ENCODE measurements at places on chromosomes 7 and 10.
A peak's percentile ranks its signal among the peaks of the same experiment; 100 is the strongest.

DNA sequence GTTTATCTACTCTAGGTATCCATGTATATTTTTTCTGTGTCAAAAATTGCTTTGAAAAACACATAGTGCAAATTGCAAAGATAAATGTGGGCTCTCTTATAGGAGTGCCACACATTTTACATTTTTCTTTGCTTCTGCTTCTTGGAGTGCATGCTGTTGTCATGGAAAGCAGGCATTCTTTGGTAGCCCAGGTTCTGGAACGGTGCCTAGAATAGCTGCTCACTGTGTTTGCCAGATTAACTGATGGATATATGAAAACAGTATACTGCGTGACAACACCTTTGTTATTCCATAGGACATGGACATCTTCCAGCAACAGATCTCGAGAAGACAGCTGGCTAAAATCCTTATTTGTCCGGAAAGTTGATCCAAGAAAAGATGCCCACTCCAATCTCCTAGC, 13.4 kb downstream of the NIPSNAP2 start:
- peak; percentile 87 for DNase-seq

DNA sequence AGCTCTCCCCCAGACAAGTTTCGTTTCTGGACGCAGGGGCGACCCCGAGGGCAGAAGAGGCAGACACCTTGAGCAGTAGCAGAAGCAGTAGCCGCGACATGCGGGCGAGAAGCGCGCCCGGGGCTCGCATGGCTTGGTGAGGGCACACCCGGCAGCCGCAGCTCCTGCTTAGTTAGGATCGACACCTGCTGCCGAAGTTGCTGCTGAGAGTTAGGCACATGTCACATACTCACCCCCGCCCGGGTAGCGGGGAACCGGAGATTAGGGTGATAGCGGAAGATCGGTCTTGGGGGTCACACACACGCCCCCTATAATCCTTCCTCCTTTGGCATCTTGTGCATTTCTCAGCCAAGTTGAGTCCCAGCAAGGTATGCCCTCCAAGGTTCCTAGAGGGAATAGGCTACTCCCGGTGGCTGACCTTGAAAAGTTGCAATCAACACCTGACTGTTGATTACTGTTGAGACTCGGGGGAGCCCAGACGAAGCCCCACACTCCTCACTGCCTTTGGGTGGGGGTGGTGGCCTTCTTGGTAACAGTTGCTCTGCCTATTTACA, 668 bp downstream of the GPR37 start:
- DNase-seq = no peak

- no peak for DNase-seq
Measured at GRCh38 chr7:140417456-140418155, 13.7 kb downstream of the RAB19 start.

- no peak for DNase-seq
Measured at GRCh38 chr7:41816111-41816510, 113.2 kb upstream of the INHBA start.

DNA sequence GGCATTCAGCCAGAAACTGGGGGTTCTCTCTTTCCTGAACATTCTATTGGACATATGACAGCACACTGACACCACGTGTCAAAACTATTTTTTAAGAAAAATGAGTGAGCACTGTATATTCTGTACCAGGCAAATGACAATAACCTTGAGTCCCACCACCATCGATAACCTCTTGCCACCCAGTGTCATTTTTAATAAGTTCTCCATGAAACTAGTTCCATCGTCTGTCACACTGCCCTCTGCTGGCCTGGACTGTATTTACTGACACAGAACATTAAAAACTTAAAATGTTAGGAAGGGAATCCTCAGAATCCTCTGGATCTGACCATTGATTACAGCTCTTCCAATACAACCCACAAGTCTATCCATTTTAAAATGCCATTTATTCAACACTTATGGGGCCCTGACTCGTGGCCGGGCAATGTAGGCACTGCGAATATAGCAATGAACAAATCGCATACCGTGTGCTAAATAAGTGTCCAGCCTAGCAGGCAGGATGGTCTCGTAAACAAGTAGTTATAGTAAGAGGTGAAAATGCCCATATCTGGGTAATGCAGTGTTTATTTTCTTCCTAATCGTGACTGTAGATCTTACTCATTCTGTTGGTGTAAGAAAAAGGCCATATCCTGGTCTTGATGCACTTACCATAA, 35.9 kb upstream of the CACNB2 start:
- DNase-seq = peak; percentile 44

GRCh38 chr10:4887501-4887900, 61.5 kb downstream of the AKR1E2 start:
- DNase-seq = no peak

GRCh38 chr7:3957472-3958108, 656.5 kb downstream of the SDK1 start:
- no peak for DNase-seq

- DNase-seq = peak; percentile 25
Measured at GRCh38 chr10:95605163-95605562, 44.0 kb upstream of the SORBS1 start.

DNA sequence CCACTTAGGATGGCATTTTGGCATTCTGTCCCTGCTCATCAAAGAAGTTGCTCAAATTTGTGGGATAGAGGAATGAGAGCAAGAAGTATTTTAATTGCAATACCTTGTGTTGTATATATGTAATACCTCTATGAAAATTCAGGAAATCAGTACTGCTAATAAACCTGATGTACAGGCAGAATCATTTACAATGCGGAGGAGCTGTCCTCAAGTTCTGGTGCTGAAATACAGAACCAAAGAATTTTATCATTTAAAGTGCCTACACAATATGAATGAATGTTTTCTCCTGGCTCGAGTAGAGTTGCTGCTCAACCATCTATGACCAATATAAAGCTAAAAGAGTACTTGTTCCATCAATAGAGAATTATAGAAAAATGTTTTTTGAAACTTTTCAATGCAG, 305.8 kb downstream of the PLXNA4 start:
- DNase-seq = no peak

DNA sequence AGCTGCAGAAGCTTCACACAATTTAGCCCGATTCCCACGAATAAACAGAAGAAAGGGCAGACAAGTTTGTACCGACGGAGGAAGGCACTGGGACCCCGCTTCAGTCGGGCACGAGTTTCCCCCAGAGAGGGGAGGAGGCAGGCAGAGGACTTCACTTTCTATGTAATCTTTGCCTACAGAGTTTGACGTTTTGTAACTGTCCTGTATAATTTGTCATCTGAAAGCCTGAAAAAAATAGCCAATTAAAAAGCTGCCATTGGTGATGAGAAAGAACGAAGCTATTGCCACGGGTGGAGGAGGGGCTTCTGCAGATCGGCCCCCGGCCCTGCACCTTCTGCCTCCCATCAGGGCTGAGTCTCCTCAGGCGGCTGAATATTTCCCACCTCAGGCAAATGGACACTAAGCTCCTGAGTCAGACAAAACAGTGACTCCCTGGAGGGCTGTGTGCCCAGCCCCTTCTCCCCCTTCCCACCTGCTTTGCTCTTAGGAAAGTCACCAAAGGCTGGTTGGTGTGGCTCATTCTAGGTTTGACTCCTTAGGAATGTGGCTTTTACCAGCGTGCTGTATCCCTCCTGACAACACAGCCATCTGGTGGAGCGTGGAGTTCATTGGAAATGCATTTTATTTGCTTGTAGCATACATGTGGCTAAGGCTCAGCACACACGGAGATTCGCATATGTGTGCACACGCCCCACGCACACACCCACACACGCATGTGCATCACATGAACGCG, 117.4 kb downstream of the VIPR2 start:
- DNase-seq = no peak

DNA sequence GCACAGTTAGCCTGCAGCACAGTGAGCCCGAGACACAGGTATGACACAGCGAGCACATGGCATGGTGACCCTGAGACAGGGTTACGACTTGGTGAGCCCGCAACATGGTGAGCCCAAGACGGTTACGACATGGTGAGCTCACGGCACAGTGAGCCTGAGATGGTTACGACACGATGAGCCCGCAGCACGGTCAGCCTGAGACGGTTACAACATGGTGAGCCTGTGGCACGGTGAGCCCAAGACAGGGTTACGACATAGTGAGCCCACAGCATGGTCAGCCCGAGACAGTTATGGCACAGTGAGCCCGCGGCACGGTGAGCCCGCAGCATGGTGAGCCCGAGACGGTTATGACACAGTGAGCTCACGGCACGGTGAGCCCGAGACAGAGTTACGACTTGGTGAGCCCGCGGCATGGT, 156.1 kb downstream of the MAD1L1 start:
- DNase-seq = no peak

DNA sequence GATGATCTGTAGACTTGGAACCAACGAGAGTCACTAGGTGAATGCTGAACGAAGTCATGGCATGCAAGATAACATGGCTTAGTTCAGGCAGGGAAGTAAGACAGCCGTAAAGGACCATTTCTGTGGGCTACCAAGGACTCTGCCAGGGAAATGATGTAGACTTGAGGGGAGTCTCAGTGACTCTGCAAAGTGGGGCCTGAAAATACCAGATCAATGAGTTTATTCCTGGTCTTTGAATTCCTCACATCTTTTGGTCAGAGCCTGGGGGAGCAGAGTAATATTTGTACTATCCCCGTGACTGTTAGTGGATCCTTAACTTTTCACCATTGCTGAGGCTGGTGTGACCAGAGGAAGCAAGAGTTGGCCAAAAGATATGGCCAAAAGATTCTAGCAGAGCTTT, 60.7 kb upstream of the INHBA start:
- no peak for DNase-seq

DNA sequence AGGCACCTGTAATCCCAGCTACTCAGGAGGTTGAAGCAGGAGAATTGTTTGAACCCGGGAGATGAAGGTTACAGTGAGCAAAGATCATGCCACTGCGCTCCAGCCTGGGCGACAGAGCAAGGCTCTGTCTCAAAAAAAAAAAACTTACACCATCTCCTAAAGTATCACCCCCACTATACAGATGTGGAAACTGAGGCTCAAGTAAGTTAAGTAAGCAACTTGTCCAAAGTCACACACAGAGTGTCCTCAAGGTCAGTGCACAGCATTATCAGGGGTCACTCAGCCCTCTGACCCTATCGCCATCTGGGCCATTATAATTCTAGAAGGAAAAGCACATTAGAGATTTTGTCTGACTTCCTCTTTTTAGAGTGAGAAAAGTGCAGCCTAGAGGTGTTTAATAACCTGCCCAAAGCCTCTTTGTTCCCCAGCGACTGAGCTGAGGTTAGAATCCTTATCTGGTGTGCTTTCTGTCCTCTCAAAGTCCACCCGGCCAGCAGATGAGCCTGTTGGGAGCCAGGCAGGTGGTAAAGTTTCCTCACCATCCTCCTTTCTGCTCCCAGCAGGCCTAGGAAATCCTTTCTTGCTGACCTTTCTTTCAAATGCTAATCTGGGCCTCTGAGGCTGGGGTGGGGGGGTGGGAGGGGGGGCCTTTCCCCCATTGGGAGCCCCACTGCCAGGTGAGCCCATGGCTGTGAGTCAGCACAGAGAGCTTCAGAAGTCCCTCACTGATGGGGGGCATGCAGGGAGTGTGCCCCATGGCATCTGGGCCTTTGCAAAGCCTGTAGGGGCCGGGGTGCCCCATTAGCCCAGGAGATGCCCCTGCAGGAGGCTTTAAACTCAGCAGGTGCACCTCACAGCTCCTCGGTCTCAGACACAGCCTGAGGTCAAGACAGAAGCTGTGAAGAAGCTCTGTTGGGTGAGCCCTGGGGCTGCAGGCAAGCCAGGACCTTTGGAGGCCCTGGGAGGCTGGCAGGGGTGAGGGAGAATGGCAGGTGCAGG, 12.0 kb upstream of the KCNMA1 start:
- no peak for DNase-seq

DNA sequence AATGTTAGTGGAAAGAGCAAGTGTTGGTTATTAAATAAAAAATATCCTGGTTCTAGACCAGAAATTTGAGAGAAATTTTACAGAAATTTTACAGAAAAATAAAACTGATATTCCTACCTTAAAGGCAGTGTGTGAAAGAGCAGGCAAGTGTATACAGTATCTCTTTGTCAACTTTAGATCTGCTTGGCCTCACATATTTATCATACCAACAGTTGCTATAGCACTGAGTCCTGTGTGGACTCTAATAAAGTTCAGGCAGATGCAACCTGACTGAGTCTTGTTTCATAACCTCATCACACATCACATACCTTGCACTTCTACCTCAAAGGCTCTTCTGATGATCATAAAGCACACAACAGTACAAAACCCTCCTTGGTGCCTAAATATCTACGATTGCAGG, 552.4 kb upstream of the PCDH15 start:
- no peak for DNase-seq
